ENCODE measurements at places on chromosomes 1 and 21. TPM values are rescaled to one million over a fixed set of nuclear protein-coding genes. Genes with fewer than 3 reads are reported as not detected.

GRCh38 chr1:67150931-67151330, 15.3 kb upstream of the IL23R start:
- DNase-seq = no peak

- no peak for DNase-seq
Measured at GRCh38 chr1:45535988-45536766, 14.4 kb upstream of the AKR1A1 start.

- DNase-seq = no peak
Measured at GRCh38 chr21:18661842-18662241, 258.3 kb upstream of the TMPRSS15 start.

- DNase-seq = no peak
Measured at GRCh38 chr21:14244911-14245310, 29.0 kb downstream of the RBM11 start.

- DNase-seq = peak; percentile 35
Measured at GRCh38 chr1:242211254-242212022, 212.5 kb upstream of the MAP1LC3C start.

DNA sequence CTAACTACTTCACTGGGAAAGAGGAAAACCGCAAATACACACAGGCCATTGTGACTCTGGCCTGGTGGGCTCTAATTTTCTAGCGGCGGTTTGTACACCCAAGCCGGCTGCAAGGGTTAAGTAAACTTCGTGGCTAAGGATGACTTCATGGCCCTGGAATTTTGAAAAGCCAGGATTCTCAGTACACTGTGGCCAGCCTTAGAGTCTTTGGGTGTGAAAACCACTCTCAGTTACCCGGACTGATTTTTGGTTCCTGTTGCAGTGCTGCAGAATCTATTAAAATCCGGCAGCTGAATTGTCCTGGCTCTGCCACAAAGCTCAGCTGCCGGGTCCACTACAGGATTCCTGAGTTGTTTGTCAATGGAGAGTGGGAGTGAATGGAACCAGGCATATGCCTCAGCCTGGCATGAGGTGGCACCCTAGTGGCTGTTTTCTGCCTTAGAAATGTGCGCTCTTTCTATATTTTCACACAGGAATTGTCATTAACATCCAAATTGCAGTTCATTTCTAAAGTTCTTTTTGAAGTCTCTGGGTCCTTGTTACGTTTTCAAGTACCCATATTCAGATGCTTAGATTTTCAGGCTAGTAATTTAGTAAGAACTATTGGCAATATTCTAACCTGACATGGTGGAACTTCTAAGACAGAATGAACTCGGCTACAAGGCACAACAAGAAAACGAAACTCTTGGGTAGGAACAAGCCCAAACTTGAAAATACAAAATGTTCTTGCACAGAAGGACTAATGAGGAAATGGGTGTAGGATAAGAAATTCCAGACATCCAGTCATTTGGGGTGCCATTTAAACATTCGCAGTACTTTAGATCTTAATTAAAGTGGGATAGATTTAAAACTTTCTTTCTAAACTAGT, 255.9 kb downstream of the NFIA start:
- peak; percentile 94 for DNase-seq

DNA sequence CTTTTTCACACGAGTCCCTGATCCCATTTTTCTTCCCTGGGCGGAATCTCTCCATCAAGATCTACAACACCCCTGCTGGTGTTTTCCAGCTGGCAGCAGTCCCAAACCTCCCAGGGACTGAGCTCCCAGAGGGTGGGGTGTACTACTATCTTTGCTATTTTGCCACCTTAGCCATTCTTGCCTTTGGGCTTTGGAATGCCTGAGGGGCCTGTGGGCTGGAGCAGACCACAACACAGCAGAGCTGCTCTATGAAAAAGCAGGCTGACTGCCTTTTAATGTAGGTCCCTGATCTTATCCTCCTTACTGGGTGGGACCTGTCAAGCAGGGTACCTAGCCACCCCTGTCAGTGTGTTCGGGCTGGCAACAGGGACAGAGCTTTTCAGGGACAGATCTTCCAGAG, 91.9 kb downstream of the KCNT2 start:
- DNase-seq = no peak

DNA sequence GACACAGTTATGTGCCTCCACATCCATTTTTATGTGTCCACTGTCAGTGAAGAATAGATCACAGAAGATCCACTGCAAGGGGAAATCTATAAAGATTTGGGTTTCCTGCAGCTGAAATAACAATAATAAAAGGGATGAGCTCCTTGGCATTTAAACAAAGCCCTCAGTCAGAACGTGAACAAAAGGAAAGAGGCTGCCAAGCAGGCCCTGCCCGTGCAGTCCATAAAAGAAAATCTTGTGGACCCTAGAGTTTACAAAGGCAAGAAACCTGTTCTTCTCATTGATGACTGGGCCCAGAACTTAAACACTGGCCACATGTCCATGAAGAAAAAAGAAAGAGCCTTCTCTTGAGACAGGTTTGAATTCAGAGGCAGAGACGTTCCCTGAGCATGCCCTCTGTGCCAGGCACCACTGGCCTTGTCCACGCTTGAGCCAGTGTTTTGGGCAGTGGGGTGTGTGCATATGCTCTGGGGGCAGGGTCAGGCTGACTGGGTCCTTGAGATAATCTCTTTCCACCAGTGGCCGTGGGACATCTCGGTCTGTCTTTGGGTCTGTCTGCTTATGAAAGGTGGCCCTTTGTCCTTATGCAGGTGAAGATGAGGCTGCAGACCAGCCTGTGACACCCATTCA, 142.7 kb downstream of the HIVEP3 start:
- DNase-seq = no peak

GRCh38 chr1:63906047-63906704, 132.4 kb downstream of the ROR1 start:
- no peak for DNase-seq

DNA sequence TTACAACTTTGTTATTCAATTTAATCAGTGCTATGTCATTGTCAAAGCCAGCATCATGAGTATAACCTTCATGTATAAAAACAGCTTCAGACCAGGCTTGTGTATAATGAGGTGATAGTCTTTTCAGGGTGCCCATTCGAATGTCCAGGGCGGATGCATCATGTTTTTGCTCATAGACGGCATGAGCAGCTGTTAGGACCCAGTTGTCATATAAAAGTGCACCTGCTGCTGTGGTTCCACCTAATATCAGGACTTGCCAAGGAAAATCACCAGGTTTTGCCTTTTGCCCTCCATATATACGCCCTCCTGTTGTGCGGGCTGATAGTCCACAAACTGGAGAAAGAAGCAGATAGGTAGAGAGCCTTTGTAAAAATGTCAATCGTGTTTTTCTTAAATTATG, 14.9 kb downstream of the TARDBP start:
- DNase-seq = no peak

DNA sequence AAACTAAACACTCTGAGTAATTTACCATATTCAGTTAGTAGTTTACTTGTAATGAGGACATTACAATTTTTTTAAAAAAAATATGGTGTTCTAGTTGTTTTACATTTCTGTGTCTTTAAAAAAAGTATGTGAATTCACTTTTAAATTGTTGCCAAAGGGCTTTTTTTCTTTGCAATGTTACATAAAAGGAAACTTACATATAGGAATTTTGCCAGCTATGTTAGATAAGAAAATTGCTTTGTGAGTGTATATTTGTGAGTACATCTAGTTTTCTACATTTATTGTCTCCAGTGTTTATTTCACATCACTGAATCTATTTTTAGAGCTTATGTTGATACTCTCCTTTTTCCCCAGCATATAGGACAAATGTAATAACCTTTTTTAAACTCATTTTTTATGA, 206.8 kb downstream of the GPR52 start:
- DNase-seq = no peak

The LPAR3 gene
- not detected for total RNA-seq

Measured in G401 (cell line).